Fibroblast of the aortic adventitia (primary cell): ENCODE measurements at places on chromosomes 11 and 22. TPM values are rescaled to one million over a fixed set of nuclear protein-coding genes. Genes with fewer than 3 reads are reported as not detected.

DNA sequence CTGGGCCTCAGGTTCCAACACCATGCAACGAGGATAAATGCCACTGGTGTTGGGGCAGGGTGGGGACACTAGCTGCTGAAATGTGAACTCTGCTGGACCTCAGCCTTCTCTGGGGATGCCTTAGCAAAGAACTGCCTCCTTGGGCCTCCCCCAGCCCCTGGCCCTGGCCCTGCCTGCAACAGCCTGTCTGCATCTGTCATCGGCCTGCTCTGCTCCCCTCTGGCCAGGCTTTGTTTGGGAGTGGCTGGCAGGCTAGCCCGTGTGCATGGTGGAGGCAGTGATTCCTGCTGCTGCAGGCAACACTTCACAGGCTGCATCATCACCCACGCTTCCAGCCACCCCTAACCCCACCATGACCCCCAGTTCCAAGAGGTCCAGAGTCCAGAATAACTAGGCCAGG, 11.5 kb upstream of the MYOD1 start:
- DNase-seq: no peak

- peak; percentile 28 for DNase-seq
These were observed 129.7 kb downstream of the TRIM44 start for GRCh38 chr11:35792148-35792845.

DNA sequence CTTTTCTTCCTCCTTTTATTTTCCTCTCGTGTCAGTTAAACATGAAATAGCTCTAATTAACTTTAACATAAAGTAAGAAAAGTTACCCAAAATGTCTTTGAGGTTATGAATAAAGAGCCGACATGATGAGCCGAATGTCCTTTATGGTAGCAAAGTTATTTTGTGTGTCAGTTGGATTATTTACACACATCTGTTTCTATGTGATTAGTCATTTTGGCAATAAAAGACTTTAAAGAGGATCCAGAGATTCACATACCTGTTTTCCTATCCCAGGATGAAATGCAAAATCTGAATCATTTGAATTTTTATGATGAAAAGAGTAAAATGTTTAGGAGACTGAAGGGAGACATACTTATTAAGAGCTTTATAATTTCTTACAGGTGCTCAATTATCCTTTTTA, 34.0 kb upstream of the TECTA start:
- no peak for DNase-seq

DNA sequence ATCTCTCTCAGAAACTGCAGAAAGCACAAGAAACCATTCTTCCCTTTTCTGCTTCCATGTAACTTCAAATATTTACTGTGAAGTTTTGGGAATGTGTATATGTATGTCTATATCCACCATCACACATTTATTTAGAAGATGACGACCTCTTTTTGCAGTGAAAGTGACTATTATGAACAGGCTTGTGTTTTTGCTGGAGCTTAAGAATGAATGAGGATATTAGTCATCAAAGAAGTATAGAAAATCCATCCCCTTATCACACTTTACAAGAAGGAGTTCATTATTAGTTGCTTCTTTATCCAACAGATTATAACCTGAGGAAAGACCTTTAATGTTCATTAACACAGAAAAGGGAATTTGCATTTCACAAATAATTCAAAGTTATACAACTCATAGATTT, 21.1 kb upstream of the SLC5A12 start:
- DNase-seq: no peak

DNA sequence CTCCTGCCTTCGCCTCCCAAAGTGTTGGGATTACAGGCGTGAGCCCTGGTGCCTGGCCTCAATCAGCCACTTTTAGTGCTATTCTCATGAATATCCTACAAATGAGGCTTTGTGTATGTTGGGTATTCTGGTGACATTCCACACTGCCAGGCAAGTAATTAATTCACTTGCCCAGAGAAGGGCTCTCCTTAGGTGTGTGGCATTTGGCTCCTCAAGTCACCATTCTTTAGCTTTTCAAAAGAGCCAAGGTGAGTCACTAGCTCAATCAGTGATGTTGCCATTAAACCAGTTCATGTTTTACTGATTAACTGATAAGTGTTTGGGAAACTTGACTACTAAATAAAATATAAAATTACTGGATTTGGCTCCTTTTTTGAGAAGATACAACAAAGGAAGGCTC, 52.2 kb downstream of the SLC25A17 start:
- DNase-seq: no peak

GRCh38 chr22:44573451-44573850, 75.4 kb upstream of the RTL6 start:
- no peak for DNase-seq

DNA sequence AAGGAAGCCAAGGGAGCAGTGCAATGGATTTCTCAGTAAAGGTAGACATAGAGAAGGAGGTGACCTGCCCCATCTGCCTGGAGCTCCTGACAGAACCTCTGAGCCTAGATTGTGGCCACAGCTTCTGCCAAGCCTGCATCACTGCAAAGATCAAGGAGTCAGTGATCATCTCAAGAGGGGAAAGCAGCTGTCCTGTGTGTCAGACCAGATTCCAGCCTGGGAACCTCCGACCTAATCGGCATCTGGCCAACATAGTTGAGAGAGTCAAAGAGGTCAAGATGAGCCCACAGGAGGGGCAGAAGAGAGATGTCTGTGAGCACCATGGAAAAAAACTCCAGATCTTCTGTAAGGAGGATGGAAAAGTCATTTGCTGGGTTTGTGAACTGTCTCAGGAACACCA, 6.6 kb downstream of the TRIM22 start:
- no peak for DNase-seq

DNA sequence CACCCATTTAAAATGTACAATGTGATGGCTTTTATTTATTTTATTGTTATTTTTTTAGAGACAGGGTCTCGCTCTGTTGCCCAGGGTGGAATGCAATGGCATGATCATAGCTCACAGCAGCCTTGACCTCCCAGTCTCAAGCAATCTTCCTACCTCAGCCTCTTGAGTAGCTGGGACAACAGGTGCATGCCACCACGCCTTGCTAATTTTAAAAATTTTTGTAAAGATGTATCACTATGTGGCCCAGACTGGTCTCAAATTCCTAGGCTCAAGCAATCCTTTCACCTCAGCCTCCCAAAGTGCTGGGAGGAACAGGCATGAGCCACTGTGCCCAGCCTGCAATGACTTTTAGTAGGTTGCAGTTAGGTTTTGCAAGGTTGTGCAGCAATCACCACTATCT, 14.3 kb downstream of the CLDN5 start:
- no peak for DNase-seq

OLFML1 gene
- 27.1 and 75.0 TPM in 2 replicates for total RNA-seq

ESRRA gene
- total RNA-seq: 21.6 and 45.2 TPM in 2 replicates
